ENCODE measurements at places on chromosomes 1 and 21.

DNA sequence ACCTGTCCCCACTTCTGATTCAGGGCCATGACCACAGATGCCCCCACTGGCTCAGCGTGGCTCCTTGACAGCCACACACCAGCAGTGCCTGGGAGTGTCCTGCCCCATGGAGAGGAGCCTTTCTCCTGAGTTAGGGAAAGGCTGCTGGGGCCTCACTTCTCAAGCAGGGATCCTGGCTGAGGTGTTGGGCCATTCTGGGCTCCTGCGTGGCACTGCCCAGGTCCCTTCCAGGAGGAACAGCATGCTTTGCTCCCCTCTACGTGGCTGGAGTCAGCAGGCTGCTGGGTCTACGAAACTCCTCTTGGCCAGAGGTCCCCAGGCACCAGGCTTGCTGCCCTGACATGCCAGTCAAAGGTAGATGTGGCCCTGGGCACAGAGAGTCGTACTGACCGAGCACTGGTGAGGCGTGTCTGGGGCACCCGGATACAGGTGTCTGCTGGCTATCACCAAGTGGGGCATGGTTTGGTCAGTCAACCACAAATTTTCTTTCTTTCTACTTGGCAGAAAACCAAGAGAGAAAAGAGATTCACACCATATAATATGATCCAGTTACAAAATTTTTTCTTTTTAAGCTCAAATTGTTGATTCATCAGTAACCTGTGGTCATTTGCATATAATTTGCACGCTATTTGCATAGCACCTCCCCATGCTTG is 4.1 kb downstream of the ADORA1 start:
- DNase-seq, result no peak

- no peak for DNase-seq
Measured at GRCh38 chr1:35717911-35718476, 690 bp downstream of the C1orf216 start.

- no peak for DNase-seq
Measured at GRCh38 chr1:11736746-11737639, 1.1 kb downstream of the AGTRAP start.

GRCh38 chr21:17848228-17848627 is 29.1 kb upstream of the C21orf91 start:
- no peak for DNase-seq

DNA sequence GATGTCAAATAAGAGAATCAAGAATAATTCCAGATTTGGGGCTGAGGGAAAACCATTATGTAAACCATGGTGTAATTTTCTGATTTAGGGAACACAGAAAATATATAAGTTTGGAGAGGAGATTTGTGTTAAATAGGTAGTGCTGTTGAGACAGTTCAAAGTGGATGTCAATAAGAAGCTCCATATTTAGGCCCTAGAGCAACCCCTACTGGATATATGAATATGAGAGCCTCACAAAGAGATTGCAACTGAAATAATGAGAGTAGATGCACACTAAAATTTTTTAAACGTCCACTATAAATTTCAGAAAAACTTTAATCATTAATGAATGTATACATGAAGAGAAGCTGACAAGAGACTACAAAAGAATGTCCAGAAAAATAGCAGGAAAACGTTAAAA is 1447.8 kb upstream of the PRMT6 start:
- DNase-seq, result no peak

Data from activated T-cell treated with anti-CD3 and anti-CD28 coated beads for 4 hours (primary cell).